ENCODE measurements at places on chromosomes 5 and 9.
A peak's percentile ranks its signal among the peaks of the same experiment; 100 is the strongest.

DNA sequence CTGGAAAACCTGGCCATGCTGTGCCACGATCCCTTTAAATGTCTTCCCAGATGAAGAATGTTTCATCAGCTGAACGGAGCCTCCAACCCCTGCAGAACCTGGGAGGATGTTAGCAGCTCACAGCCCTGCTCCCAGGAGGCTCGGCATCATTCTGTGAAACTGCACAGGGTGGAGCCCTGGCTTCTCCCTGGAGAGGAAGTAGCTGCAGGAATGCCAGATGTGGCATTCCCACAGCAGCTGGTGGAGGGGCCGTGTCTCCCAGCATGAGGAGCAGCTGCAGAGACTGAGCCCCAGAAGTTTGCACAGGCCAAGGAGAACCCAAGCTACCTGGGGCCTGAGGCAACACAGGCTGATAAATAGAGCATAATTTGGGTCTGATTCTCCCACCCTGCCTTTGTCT, 165.8 kb upstream of the MAP3K1 start:
- DNase-seq = no peak

DNA sequence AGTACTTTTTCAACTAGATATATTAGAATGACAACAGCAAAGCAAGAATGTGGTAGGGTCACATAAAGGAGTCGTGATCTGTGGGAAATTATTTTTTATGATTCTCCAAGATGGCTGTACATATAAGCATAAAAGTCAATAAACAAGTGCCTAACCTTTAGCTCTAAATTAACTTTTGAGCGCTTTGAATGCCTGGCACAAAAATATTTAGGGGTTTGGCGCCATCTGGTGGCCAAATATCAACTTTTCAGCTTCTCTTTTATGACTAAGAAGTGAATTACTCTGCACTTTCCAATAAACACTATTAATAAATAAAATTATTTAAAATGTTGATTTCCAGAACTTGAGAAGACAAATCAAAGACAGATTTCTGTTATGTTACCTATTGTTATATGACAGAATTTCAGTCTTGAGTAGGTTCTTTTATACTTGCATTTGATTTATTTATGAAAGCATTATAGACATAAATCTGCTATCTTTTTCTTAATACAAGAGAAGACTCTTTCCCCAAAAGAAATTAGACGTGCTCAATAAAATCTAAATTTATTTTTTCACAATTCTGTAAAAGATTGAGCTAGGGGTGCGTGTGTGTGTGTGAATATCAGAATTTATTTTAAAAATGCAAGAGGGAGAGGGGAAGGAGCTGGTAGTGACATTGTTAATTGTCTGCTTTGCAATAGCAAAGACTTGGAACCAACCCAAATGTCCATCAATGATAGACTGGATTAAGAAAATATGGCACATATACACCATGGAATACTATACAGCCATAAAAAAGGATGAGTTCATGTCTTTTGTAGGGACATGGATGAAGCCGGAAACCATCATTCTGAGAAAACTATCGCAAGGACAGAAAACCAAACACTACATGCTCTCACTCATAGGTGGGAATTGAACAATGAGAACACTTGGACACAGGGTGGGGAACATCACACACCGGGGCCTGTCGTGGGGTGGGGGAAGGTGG, 36.7 kb upstream of the ARRDC3 start:
- peak; percentile 73 for DNase-seq

DNA sequence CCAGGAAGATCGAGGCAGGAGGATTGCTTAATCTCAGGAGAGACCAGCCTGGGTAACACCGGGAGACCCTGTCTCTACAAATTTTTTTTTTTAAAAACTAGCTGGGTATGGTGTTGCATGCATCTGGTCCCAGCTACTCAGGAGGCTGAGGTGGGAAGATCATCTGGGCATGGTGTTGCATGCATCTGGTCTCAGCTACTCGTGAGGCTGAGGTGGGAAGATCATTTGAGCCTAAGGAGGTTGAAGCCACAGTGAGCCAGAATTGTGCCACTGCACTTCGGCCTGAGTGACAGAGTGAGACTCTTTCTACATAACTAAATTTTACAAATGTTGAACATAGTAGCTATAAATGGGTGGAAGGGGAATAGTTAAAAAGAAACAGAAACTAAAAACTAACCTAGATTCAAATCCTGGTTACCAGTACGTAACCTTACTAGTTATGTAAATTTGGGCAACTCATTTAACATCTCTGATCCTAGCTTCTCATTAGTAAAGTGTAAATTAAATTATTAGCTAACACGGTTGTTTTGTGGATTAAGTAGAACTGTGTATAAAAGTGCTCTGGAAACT, 41.7 kb downstream of the TMEM161B start:
- DNase-seq = no peak

- no peak for DNase-seq
These were observed 243.6 kb downstream of the AUH start for GRCh38 chr9:91117959-91118703.

- DNase-seq = no peak
These were observed 17.5 kb downstream of the ABO start for GRCh38 chr9:133257465-133257956.
